ENCODE measurements at places on chromosomes 3 and 15.

GRCh38 chr15:73760330-73761329 lies 7.5 kb upstream of the INSYN1 start:
- DNase-seq, result no peak

DNA sequence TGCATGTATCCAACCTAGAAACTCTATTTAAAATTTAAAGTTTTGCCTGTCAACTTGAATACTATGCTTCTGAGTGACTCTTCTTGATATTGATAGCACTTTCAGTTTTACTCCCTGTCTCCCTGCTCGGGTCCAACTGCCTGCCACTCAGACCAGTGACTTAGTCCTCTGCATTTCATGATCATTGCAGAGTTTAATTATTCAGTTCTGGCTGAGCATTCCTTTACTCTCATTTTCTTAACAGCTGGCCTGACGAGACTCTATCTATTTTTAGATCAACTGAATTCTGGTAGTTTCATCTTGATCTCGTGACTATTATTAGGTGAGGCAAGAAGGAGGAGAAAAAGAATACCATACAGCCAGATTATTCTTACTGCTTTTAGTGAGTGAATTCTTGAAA lies 617.4 kb downstream of the SI start:
- no peak for DNase-seq

- peak; percentile 61 for DNase-seq
Observed at GRCh38 chr3:50238549-50239026, 2.6 kb downstream of the GNAI2 start.

- peak; percentile 44 for DNase-seq
Observed at GRCh38 chr3:71064956-71065763, 518.4 kb downstream of the FOXP1 start.

DNA sequence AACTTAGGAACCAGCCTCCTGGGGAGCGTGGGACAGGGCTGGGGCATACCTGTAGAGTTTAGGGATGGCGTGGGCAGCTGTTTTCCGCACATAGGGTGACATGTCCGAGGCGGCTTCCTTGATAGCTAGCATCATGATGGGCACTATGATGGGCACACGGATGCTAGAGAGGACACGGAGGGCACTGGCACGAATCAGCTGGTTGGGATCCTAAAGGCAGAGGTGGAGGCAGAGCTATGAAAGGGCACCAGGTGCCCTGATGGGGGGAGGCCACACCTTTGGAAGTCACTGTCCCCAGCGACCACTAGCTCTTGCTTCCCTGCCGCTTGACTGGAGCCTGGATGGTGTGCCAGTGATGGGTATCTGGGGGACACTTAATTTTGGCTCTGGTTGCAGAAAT lies 28.3 kb downstream of the AP3B2 start:
- no peak for DNase-seq

- no peak for DNase-seq
Observed at GRCh38 chr3:29805757-29806156, 524.9 kb downstream of the RBMS3 start.

GRCh38 chr3:79937567-79937966 lies 169.8 kb upstream of the ROBO1 start:
- no peak for DNase-seq

- no peak for DNase-seq
Observed at GRCh38 chr3:13365390-13366379, 54.4 kb downstream of the NUP210 start.

DNA sequence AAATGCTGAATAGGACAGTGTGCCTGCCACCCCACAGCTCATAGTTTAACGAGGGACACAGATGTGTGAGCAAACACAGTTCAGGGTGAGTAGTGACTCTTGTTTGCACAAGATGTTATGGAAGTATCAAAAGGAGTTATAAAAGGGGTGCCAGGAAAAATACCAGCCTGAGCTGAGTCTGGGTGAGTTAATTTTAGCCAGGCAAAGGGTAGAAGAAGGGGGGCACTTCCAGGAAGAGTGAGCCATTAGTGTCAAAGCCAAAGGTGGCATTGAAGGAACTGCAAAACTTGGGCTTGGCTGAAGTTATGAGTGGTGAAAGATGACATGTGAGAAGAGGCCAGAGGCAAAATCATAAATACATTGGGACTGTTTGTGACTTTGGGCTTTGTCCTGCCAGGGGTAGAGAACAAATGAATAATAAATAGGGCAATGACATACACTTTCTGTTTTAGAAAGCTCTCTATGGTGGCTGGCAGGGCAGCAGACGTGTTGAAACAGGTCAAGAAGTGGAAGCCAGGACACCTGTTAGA lies 1.9 kb upstream of the SPPL2A start:
- DNase-seq, result no peak

- DNase-seq, result no peak
Observed at GRCh38 chr3:126436826-126437717, 38.6 kb downstream of the ZXDC start.

- DNase-seq, result no peak
Observed at GRCh38 chr3:42685363-42685881, at the start of gene KLHL40. TSS of gene KLHL40 (plus strand) at chr3:42685537. CDS start at chr3:42685619, 82 bp downstream.

DNA sequence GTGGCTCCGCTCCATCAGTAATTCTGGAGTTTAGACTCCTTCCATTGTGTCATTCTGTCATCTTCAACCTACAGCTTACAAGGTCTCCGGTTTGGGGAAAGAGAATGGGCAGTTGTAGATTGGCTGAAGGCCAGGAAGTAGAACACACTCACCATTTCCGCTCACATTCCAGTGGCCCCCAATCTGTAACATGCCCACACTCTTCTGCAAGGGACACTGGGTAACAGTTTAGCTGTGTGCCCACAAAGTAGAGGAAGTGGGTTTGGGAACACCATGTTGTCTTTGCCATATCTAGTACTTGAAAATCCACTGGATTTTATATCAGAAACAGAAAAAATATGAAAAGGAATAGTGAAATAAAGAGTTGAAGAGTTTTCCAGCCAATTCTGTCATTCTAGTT lies 153.5 kb downstream of the SV2B start:
- peak; percentile 10 for DNase-seq

GRCh38 chr15:97783240-97783639 lies 177.3 kb upstream of the ARRDC4 start:
- DNase-seq, result no peak

DNA sequence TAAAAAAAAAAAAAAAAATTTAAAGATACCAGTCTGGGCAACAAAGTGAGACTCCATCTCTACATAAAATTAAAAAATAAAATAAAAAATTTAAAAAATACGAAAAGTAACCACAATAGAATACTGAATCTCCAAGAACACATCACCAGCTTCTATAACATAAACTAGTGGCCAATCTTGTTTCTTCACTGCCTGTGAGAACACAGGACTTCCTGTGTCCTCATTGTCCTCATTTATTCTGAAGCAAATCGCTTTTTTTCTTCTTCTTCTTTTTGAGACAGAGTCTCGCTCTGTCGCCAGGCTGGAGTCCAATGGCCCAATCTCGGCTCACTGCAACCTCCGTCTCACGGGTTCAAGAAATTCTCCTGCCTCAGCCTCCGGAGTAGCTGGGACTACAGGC lies 28.6 kb upstream of the RAB7A start:
- DNase-seq, result no peak

GRCh38 chr3:158731938-158732855 lies at the start of gene RARRES1:
TSS of gene RARRES1 (minus strand) at chr3:158732457. CDS start at chr3:158732415, 42 bp downstream.
- DNase-seq, result peak; percentile 89

DNA sequence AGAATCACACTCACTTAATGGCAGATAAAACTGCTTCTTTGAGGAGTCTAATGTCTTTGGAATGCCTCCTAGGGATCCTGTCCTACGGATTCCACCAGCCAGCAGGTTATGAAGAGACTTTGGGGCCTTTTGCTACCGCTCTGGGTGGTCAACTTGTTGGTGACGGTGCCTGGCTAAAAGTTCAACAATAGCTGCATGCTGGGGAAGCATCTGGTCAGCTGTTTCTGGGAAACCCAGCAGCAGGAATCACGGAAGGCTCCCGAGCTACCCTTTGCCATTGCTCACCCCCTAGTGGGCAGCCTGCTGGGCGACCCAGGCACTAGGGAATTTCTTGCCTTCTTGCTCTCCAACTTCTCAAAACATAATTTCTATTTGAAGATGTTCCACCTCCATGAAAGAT lies 263.3 kb downstream of the NEK10 start:
- no peak for DNase-seq

DNA sequence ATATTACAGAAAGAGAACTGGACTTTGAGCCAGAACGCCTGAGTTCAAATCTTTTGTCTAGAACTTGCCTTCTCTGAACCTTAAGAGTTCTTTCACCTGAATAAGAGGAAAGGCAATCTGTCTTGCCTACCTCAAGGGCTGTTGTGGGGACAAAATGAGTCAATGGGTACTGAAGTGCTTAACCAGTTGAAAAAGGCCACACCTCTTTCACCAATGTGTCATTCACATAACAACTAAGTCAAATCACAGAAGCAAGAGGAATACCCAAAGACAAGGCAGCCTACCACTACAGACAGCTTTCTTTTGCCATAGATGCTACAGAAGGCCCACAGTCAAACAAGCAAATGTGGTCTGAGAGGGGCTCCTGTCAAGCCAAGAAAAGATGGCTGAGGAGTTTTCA lies 39.7 kb downstream of the NBEAL2 start:
- DNase-seq, result no peak

- DNase-seq, result no peak
Observed at GRCh38 chr15:48426044-48426443, 94.8 kb downstream of the DUT start.

DNA sequence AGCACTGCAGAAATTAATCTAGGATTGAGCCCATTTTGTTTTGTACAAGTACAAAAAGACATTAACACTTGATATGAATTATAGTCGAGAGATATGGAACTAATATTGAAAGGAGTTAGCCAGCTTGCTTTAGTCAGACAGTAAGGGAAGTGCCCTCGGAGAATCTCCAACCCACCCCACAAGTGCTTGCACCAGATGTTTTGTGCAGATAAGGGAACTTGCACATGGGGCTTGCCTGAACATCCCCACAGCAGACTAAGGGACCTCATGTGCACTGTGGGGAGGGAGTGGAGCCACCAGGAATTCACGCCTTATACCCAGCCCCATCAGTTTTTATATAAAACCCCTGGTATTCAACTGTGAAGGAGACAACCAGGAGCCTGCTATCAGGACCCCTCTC lies 122.3 kb downstream of the EFHB start:
- peak; percentile 10 for DNase-seq

DNA sequence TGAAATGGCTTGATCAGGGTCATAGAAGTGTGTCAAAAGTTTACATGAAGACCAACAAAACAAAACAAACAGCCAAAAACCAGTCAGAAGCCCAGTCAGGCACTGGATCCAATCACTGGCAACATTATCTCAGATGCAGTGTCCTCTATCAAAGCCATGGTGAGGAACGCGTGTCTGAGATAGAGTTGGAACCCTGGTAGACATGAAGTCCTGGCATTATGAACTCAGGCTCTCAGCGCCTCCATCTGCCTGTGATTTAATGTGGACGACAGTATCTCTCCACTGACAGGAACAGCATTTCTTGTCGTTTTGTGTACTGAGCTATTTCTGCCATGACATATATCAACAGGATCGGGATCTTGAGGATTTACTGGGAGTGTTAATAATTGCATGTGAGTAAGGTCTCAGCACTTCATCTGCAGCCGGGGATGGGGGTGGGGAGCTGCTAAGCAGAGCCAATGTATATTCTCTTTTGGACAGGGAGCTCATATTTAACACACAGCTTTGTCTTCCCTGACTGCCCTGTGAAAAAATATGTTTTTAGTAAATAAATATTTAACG lies 1120.0 kb downstream of the IGSF11 start:
- no peak for DNase-seq

GRCh38 chr3:13546667-13547171 lies 2.2 kb upstream of the FBLN2 start:
- no peak for DNase-seq

DNA sequence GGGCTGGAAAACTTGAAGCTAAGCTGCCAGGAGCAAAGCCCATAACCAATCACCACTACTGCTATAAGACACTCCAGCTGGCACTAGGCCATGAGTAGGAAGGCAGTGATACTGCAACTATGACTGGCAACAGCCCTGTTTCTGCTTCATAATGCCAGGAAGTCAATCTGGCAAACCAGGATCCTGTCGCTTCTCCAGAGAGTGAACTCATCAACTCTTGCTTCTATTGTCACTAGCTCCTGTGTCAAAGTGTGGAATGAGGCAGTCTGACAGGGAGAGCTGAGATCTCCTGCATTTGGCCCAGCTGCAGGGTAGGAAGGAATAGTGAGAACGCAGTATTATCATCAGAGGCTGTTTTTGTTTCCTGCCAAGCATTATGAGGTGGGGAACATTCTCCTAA lies 105.3 kb downstream of the CTNNB1 start:
- no peak for DNase-seq

DNA sequence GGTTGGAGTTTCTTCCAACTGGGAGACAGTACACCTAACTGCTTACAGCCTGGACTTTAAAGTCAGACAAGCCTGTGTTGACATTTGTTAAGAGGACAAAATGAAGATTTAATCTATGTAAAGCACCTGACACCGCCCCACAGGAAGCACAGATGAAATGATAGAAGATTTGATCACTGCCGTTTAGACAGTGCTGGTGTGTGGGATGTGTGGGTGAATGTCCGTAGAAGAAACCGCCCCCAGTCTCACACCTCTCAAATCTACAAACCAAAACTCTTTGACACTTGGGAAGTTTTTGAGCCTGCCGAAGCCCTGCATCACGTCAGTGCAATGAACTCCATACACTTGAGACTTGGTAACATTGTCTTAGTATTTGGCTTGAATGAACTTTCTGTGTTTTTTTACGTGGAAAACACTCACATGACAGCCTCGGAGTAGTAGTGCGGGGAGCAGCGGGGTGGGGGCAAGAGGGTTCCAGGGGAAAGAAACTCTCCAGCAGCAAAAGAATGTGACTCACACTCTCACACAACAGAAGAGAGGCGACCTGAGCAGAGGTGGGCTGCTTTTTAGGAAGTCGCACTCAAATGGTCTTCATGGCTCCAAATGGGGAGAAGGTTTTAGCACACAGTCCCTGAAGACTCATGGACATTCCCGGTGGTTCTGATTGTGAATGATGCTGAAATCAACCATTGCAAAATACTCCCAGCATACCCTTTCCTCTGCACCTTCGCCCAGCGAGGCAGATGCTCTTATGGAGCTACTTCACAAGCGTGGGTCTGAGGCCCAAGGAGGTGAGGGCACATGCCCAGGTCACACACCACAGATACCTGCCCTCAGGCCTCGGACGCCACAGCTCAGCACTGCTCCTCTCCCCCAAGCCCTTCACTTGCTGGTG lies 79.2 kb downstream of the SRGAP3 start:
- DNase-seq, result no peak

- DNase-seq, result peak; percentile 82
Observed at GRCh38 chr3:34361921-34362320, 563.5 kb downstream of the PDCD6IP start.

- no peak for DNase-seq
Observed at GRCh38 chr3:33645060-33645647, 72.9 kb downstream of the CLASP2 start.

- peak; percentile 15 for DNase-seq
Observed at GRCh38 chr3:65785065-65785645, 253.6 kb downstream of the MAGI1 start.

DNA sequence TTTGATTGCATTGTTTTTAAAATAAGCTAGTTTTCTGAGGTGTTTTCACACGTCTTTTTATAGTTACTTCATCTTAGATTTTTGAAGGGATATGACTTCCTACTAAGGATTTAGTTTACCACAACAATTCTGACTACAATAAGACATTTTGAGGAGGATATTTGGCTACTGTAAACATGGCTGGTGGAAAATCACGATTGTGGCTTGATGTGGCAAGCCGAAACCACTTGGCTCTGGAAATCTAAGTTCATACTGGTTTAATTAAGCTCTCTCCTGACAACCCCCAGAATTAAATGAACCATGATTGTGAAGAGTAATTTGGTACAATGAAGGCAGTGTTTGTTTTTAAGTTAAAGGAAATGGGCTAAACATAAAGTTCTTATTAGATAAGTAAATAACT lies 30.8 kb downstream of the ST3GAL6 start:
- no peak for DNase-seq

- peak; percentile 86 for DNase-seq
Observed at GRCh38 chr3:157101486-157101885, 58.5 kb downstream of the CCNL1 start.
